Activated T-helper 1 cell treated with anti-CD3 and anti-CD28 coated beads, Interleukin-12 subunit alpha, Interleukin-12 subunit beta, Interleukin-2, Interleukin-4 antibody, amounts not matched to agents 30 ng/mL and 10 ng/mL and 1 ng/mL, durations not matched to agents 14 hours and 24 hours and 36 hours (primary cell): ENCODE measurements at places on chromosomes 7 and 10. TPM values are rescaled to one million over a fixed set of nuclear protein-coding genes. Genes with fewer than 3 reads are reported as not detected.
A peak's percentile ranks its signal among the peaks of the same experiment; 100 is the strongest.

Gene PDE1C
- total RNA-seq: not detected in 2 replicates

- peaks cover 2% of the 10 kb centered on the region for H3K36me3 ChIP-seq
- H3K27ac ChIP-seq: no peak overlapping the region
- peaks cover 15% of the 10 kb centered on the region for H3K4me1 ChIP-seq
- DNase-seq: no peak
Measured at GRCh38 chr10:62433181-62433692, 59.1 kb downstream of the ZNF365 start.

DNA sequence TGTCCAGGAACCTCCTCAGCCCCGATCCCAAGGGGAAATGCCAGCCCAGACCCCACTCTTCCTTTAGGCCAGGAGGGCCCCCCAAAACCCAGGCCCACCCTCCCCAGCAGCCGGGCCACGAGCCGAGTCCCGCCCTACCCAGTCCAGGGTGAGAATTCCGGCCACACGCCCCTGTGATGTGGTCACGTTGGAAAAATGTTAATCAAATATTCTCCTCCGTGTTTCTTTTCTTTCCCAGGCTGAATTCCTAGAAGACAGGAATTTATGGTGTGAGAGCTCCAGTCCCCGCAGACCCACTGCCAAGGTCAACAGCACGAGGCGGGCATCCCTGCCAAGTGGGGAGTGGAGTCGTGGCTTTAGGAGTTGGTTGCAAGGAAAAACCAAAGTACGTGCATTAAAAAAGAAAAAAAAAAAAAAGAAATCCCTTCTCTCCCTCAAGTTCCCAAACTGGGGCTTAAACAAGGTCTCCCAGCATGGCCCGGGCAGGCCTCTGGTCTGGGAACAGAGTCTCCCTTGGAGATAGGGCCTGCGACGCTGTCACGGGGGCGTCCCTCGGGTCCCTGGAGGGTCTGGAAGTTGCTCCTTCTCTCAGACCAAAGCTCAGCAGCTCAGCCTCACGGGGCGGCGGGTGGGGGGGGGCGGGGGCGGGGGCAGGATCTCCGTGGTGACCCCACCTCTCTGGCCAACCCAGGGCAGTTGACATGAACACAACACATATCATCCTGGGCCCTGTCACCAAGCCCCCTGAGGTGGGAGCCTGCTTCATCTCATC is 28.1 kb upstream of the ELN start:
- peaks cover 4% of the 10 kb centered on the region for H3K27me3 ChIP-seq
- no peak overlapping the region for H3K4me3 ChIP-seq
- no peak for DNase-seq
- no peak overlapping the region for H3K27ac ChIP-seq
- H3K4me1 ChIP-seq: peaks cover 12% of the 10 kb centered on the region
- H3K36me3 ChIP-seq: no peaks in the 10 kb centered on the region

DNA sequence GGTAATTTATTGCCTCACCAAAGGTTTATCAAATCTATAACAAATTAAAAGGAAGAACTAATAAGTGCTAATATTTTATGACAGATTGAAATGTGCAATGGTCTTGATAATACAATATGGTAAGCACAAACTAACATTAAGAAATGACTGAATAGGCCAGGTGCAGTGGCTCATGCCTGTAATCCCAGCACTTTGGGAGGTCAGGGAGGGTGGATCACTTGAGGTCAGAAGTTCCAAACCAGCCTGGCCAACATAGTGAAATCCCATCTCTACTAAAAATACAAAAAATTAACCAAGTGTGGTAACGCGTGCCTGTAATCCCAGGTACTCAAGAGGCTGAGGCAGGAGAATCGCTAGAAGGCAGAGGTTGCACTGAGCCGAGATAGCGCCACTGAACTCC is 3.5 kb downstream of the MTPAP start:
- peaks cover 43% of the 10 kb centered on the region for H3K36me3 ChIP-seq
- no peak overlapping the region for H3K27ac ChIP-seq
- H3K27me3 ChIP-seq: no peaks in the 10 kb centered on the region
- no peak for DNase-seq
- no peak overlapping the region for H3K4me3 ChIP-seq

DNA sequence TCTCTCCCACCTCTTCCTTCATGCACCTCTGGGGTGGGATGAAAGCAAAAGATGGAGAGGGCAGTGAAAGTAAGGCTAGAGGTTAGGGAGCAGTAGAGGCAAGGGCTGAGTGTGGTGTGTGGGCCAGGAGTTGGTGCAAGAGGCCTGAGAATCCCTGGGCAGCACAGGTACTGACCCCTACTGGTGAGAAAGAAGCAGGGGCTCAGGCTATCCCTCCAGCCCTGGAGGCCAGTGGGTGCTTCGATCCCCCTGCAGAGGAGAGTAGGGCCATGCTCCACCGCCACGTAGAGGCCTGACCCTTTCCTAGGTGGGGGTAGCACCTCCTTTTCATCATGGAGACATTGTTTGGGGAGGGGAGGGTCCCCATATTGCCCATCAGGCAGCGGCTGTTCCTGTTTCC is 9.8 kb downstream of the CDHR1 start:
- no peaks in the 10 kb centered on the region for H3K36me3 ChIP-seq
- H3K4me3 ChIP-seq: no peak overlapping the region
- no peak overlapping the region for H3K27ac ChIP-seq
- no peak for DNase-seq

GRCh38 chr10:99341248-99341647 is 12.1 kb downstream of the CNNM1 start:
- H3K27me3 ChIP-seq: peaks cover 7% of the 10 kb centered on the region
- H3K4me1 ChIP-seq: no peaks in the 10 kb centered on the region
- no peak for DNase-seq
- no peaks in the 10 kb centered on the region for H3K36me3 ChIP-seq
- no peak overlapping the region for H3K4me3 ChIP-seq
- no peak overlapping the region for H3K27ac ChIP-seq

- peaks cover 5% of the 10 kb centered on the region for H3K4me1 ChIP-seq
- H3K27ac ChIP-seq: no peak overlapping the region
- peaks cover 8% of the 10 kb centered on the region for H3K36me3 ChIP-seq
Measured at GRCh38 chr10:3433131-3433530, 260.5 kb upstream of the PITRM1 start.

GRCh38 chr7:80362677-80363076 is 149.2 kb downstream of the GNAT3 start:
- H3K4me3 ChIP-seq: no peak overlapping the region
- H3K4me1 ChIP-seq: no peaks in the 10 kb centered on the region
- H3K27me3 ChIP-seq: no peaks in the 10 kb centered on the region
- no peak overlapping the region for H3K27ac ChIP-seq
- H3K36me3 ChIP-seq: no peaks in the 10 kb centered on the region

- peaks cover 1% of the 10 kb centered on the region for H3K27me3 ChIP-seq
- peak; percentile 16 for DNase-seq
- peaks cover 80% of the 10 kb centered on the region for H3K4me1 ChIP-seq
- H3K36me3 ChIP-seq: peaks cover 5% of the 10 kb centered on the region
- H3K4me3 ChIP-seq: peak overlapping the region; percentile 33
Measured at GRCh38 chr10:110460111-110460809, 37.4 kb upstream of the DUSP5 start.
